Activated CD4-positive, alpha-beta memory T cell treated with anti-CD3 and anti-CD28 coated beads, Interleukin-2, amount 10 ng/mL, durations not matched to agents 7 days and 5 days (primary cell): ENCODE measurements at places on chromosomes 2 and 18.

DNA sequence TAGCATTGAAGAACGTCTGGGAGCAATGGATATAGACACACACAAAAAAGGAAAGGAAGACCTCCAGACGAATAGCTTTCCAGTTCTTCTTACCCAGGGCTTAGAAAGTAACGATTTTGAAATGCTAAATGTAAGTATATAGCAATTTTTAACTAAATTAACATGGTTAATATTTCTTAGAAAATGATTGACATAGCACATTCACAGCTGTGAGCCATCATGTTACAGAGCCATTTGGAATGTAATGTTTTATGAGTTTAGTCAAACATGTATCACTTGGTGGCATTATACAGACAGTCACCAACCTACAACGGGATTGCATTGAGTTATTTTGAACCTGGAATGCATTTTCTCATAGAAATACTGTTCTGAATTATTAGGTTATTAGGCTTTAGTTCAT is 35.1 kb downstream of the WDR43 start:
- no peak for DNase-seq

- no peak for DNase-seq
Observed at GRCh38 chr2:200735061-200735460, 76.6 kb upstream of the BZW1 start.

DNA sequence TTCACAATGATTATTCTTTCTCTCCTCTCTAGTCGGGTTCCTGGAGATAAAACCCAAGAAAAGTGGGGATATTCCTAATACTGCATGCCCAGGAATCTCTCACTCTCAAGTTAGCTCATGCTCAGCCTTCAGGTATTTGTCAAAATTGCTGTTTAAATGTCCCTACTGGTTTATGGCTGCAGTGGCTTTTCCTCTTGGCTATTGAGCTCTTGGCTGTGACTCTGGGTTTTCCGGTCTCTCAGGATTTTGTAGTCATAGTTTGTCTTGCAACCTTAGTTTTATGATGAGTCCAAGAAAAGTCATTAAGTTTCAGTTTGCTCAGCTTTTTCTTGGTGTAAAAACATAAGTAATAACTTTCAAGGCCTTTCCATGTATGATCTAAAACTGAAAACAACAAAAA is 820.7 kb upstream of the HS6ST1 start:
- DNase-seq, result no peak

GRCh38 chr2:37827911-37828511 is 97.1 kb upstream of the RMDN2 start:
- DNase-seq, result no peak

GRCh38 chr18:13453714-13454113 is 235.2 kb downstream of the LDLRAD4 start:
- DNase-seq, result no peak

DNA sequence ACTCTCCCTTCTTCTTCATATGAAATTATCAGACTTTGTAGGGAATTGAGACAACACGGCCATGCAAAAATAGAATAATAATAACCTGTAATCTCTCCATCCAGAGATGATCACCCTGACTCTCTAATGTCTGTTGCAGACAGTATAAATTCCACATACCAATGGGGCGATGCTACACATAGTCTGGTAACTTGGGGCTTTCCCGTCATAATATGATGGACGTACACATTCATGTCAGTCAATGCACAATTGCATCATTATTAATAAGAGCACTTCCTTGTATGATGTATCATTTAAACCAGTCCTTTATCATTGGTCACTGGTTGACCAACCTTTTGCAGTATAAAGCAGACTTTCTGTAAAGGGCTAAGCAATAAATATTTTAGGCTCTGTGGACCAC is 39.5 kb upstream of the SCLY start:
- DNase-seq, result no peak

DNA sequence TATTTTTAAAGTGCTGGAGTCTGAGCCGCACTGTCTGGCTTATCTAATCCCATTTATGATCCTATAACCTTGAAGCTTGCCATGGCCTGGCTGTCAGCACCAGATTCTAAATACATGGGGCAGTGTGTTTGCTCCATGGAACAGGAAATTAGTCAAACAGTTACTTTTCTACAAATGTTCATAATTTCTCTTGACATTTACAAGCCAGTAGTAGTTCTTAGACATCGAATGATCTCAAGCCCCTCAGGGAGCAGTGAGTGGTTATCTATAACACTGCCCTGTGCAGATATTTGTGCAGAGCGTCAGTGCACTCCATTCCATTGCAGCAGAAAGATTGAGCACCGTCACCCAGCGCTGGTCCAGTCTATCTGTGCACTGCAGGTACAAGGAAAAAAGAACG is 205.2 kb downstream of the AGPS start:
- no peak for DNase-seq

DNA sequence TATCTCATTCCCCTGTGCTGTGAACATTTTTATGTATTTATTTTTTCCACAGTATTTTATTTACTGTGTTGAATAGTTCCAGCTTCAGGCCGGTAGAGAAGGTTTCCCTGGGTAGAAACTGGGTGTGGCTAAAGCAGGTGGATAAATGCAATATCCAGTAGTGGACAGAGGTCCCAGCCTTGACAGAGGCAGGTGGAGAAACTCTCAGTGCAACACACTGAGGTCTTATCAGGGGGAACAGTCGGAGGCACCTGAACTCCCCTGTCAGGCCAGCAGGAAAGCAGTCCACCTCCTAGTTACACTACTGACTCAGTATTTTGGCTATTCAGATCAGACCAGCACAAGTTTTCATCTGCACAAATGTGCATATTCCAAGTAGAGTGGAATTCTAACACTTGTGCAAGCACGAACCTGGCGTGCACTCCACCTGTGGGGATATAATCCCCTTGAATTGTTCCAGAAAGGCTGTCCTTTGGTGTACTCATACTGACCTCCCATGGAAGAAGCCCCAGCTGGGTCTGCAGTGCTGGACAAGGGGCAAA is 103.3 kb downstream of the GULP1 start:
- DNase-seq, result no peak

- no peak for DNase-seq
Observed at GRCh38 chr2:105141099-105141614, 100.4 kb upstream of the GPR45 start.

- no peak for DNase-seq
Observed at GRCh38 chr2:105886029-105886454, 141.3 kb downstream of the NCK2 start.

DNA sequence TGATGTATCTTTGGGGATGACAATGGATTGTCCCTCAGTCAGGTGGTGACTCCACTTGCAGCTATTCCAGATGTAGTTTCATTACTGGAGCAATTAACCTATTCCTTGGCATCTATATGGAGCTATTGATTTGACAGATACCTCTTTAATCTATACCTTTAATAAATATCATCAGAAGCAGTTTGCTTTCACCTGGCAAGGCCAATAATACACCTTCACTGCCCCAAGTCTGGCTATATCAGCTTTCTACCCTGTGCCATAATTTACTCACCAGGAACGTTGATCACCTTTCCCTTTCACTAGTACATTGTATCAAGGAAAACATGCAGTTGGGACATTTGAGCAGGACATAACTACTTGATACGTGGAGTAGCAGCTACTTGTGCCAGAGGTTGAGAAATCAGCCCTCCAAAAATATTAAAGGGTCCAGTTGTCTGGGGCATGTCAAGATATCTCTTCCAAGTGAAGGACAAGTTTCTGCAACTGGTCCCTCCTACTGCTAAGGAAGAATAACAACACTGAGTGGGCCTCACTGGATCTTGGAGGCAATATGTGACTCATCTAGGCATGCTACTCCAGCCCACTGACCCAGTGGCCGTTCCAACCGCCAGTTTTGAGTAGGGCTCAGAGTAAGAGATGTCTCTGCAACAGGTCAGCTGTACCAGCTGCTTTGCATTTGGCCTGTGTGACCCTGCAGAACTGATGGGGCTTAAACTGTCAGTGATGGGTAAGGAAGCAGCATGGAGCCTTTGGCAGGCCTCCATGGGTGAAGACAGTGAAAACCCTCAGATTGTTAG is 67.0 kb downstream of the PSMG2 start:
- DNase-seq, result no peak

- no peak for DNase-seq
Observed at GRCh38 chr2:156156580-156156979, 175.9 kb downstream of the NR4A2 start.

DNA sequence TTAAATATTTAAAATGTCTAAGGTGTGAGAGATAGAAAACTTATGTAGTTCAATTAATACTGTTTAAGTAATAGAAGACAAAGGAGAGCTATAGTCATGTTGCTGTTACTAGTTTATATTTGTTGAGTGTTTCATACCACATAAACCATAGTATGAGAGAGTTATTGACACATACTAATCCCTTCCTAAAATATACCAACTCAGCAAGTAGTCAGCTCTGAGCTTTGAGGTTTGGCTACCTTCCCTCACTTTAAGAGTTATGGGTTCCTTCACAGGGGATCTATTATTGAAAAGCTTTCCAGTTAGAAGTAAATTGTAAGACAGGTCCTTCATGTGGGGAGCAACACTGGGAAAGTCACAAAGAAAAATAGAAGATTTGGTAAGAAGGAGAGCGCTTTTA is 701.6 kb upstream of the ZEB2 start:
- DNase-seq, result no peak

GRCh38 chr2:201458381-201458780 is 6.8 kb downstream of the STRADB start:
- no peak for DNase-seq

DNA sequence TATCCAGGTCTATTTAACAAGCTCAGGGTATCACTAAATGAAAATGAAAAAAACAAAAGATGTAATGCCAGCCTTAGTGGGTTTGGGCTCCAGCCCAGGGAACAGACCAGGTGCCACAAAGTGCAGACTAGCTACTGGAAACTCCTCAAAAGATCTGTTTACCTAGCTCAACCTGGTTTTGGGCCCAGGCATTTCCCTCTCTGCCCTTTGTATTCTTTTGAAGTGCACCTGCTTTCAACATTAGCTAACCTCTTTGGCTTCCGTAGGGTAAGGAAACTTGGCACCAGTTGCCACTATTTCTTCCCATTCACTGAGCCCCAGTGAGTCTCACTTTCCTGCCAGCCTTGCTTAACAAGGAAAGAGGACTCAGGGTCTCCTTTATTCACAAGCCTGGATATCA is 123.6 kb upstream of the CDCA7 start:
- DNase-seq, result no peak

DNA sequence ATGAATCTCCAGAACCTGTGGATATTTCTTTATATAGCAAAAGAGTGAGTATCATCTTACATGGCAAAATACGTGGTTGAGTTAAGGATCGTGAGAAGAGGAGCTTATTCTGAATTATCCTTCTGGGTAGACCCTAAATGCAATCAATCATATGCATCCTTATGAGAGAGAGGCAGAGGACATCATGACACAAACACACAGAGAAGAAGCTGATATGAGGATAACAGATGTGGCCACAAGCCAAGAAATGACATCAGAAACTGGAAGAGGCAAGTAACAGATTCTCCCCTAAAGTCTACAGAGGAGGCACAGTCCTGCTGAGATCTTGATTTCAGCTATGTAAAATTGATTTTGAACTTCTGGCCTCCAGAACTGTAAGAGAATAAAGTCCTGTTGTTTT is 730.2 kb upstream of the ZNF804A start:
- DNase-seq, result no peak

GRCh38 chr18:2884706-2885285 is 38.0 kb downstream of the EMILIN2 start:
- DNase-seq, result no peak

- DNase-seq, result no peak
Observed at GRCh38 chr18:35122586-35123224, 81.5 kb downstream of the MAPRE2 start.

DNA sequence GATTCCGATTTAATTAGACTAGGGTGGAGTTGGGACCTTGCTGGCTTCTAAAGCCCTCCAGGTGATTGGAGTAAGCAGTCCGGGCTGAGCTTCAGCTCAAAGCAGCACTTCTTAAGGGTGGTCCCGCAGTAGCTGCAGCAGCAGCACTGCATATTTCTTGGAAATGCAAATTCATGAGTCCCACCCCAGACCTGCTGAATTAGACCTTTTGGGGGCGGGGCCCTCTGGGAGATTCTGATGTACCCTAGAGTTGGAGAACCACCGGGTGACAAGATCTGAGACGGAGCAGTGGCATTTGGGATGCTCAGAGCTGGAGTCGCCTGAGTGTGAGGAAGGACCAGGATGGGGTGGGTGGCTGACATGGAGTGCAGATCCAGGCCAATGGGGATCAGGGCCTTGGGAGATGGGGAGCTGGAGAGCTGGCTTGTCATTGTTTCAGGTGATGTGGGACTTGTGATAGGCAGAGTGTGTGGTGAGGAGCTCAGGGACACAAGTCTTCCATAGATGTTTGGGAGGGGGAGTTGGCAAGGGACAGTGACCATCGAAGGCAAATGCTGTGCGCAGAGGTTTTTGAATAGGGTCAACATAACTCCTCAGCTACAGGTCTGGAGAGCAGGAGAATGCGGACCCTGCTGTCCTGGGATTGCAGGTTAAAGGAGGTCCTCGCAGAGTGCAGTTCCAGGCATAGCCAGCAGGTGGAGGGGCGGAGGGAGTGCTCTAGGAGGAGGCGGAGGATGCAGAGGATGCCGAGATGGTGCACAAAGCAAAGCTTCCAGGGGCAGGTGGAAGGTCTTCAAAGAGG is 130.9 kb upstream of the RAB12 start:
- DNase-seq, result peak; percentile 55
